Retina (tissue), 1 donor: ENCODE measurements at places on chromosomes 16 and 17.

GRCh38 chr17:13885953-13886889, 183.1 kb upstream of the COX10 start:
- no peak for DNase-seq

GRCh38 chr17:82752371-82753200, 721 bp downstream of the TBCD start:
- DNase-seq: peak; percentile 57

DNA sequence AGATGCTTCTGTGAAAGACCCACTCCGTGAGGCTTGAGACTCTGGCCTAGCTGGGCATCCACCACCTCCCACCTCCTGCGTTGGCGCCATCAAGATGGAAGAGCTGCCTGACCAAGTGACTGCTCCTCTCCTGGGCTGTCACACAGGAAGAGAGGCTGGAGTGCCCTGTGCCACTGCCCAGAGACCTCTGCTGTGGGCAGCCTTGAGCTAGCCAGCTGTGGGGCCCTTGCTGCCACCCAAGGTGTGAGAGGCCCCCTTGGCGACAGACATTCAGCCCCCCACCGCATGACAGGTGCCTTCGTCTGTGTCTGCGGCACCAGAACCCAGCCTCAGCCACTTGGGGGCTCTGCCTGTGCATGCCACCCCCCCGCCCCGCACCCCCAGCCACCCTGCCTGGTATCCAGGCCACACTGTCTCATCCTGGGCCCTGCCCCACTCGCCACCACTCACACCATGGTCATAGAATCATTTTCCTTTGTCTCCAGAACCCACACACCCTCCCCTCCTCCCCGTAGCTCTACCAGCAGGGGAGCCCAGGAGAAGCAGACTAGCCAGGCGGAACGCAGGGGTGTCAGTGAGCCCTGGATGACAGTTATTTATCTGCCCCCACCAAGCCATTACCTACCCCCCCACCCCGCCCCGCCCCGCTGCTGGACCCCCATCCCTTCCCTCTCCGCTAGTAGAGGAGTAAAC, 120.9 kb upstream of the LHX1 start:
- no peak for DNase-seq

DNA sequence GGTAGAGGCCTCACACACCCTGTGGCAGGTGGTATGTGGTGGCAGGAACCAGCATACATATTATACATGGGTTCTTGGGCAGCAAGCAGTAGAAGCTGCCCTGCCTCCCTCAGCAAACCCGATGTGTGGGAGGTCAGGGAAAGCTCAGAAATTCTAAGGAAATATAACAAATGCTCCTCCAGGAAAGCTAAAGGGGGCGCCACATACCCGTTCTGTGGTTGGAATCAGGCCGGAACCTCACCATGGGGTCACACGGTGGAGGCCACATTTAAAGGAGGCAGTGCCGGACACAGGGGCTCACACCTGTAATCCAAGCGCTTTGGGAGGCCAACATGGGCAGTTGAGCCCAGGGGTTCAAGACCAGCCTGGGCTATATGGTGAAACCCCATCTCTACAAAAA, 12.4 kb upstream of the KATNB1 start:
- no peak for DNase-seq

- no peak for DNase-seq
Measured at GRCh38 chr17:10144456-10144855, 54.0 kb downstream of the GAS7 start.

GRCh38 chr16:65010125-65010524, 111.7 kb downstream of the CDH11 start:
- no peak for DNase-seq

GRCh38 chr16:58243528-58244004, 45.7 kb upstream of the CSNK2A2 start:
- no peak for DNase-seq

GRCh38 chr17:71699907-71700306, 420.9 kb upstream of the SOX9 start:
- DNase-seq: no peak
